ENCODE measurements at places on chromosomes 5 and 9.

DNA sequence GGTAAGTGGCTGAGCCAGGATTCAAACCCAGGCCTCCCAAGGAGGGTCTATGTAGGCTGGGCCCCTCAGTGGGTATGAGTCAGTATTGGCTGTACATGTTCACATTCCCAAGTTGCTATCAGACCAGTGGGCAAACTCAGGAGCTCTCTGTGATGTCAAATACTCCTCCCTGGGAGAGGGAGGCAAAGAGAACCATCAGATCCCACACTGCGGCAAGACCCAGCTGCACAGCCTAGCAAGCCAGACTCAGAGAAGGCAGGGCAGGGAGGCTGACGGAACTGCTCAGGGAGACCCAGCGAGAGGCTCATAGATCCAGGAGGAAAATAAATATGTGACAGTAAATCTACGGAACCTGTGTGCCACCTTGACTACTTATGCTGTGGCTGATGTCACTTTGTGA is 42.6 kb upstream of the SAP30L start:
- no peak for DNase-seq

GRCh38 chr5:173689737-173690360 is 73.4 kb upstream of the BOD1 start:
- no peak for DNase-seq

GRCh38 chr9:34463901-34464232 is 5.3 kb downstream of the DNAI1 start:
- DNase-seq: no peak

GRCh38 chr9:114834386-114834785 is 28.5 kb upstream of the TNFSF15 start:
- DNase-seq: no peak

DNA sequence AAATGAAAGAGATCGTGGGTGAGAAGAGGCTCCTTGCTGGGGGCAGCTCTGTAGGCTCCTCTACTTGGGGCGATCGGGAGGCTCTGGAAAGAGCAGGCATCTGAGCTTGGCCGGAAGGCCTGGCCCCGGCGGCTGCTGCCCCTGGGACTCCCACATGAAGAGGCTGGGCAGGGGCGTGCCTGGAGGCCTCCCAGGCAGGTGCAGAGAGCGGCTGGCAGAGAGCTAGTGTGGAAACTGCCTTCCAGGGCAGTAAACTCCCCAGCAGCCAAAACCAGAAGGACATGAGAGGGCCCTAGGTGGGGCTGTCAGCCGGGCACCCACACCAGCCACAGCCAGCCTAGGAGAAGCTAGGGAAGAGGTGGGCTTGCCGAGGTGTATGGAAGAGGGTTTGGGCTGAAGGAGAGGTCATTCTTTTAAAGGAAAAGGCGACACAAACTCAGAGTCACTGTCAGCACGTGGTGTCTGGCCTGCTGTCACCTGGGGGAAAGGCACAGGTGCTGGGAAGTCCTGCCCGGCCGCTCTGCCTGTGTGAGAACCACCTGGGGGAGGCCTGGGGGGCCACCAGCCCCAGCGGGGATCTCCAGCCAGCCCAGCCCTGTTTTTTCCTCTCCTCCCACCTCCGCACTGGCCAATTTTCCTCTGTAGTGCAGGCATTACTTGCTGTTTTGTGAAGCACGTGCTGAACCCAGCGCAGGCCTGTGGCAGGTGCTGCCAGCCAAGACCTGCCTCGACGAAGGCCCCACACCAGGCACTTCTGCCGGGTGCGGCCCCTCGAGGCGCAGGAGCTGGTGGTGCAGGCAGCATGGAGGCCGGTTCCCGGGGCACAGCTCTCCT is 44.8 kb upstream of the EGFL7 start:
- no peak for DNase-seq

DNA sequence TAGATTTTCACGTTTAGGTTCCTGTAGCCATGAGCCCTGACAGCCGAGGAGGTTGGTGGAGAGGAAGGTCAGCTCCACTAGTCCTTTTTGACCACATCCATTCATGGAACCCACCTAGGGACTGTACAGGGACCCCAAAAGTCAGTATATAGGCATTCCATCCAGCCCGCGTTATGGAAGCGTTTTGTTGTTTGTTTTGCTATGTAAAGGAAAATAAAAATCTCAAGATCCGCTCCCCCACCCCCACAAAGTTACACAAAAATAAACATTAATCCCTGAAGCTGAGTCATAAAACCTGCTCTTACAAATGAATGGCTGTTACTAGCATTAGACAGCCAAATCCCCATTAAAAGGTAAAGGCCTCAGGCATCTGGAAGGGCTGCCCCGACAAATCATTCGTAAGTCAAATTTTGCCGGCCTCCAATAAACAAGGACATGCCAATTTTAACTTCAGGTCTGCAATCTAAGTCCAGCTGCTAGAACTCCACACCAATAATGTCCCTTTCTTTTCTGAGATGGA is 292.9 kb downstream of the MED10 start:
- DNase-seq: no peak

GRCh38 chr5:164636456-164636855 is 1131.0 kb downstream of the MAT2B start:
- no peak for DNase-seq

GRCh38 chr5:75964008-75964407 is 119.2 kb upstream of the SV2C start:
- DNase-seq: no peak

DNA sequence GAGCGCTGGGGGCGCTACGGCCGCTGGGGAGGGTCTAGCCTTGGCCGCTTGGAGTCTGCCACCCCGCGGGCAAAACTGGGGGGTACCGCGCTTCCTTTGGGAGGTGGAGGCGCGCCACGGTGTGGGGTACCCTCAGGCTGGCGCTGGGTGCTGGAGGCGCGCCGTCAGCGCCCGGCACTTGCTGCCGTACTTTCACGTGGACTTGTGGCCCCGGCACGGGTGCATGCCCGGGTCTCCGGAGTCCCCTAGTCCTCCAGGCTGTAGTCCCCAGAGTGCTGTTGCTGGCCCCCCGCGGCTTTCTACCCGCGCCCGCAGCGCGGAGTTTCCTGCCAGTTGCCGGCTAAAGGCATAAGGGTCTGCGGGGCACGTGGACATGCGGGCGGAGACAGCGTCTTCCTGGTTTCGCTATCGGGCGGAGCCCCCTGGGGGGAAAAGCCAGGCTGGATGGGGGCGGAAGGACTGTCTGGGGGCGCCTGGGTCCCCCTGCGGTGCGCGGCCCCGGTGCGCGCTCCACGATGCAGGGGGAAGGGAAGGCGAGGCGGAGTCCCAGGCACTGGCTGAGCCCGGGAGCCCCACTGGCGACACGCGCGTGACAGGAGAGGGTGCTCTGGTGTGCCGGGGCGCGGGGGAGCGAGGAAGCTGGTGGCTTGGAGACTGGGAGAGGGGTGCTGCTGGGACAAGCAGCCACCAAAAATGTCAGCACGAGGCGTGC is 666 bp downstream of the PPARGC1B start:
- peak; percentile 66 for DNase-seq

- no peak for DNase-seq
These were observed 3.3 kb upstream of the CD180 start for GRCh38 chr5:67199859-67200258.
